RCC 7860 (cell line): ENCODE measurements at places on chromosomes 13 and 19.

DNA sequence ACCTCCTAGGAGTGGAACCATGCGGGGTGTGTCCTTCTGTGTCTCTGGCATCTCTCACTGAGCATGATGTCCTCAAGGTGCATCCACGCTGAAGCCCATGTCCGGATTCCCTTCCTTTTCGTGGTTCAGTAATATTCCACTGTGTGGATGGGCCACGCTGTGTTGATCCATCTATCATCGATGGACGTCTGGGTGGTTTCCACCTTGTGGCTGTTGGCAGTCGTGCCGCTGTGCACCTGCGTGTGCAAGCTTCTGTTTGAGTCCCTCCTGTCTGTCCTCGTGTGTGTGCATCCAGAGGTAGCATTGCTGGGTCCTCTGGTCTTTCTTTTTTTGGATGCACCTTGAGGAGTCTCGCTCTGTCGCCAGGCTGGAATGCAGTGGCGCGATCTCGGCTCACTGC is 11.2 kb upstream of the GNA15 start:
- no peak for DNase-seq

DNA sequence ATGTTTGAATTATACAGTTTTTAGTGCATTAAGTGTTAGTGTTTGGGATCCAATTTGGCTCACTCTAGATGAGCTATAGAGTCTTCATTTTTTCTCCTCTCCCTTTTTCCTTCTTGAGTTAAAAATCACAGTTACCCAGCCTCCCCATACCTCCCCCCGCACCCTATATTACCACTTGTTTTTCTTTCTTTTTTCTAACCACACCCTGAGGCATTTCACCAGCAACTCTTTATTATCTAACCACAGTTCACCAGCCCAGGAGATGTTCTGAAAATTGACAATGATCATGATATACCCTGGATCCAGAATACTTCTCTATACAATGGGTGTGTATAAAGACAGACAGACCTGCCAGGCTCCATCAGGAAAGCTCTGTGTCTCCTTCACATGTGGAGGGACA is 86.5 kb upstream of the UBL3 start:
- DNase-seq: no peak

- DNase-seq: no peak
Measured at GRCh38 chr13:44629465-44630183, 53.5 kb upstream of the TSC22D1 start.

GRCh38 chr19:50300051-50300450 is 29.1 kb downstream of the KCNC3 start:
- no peak for DNase-seq

- no peak for DNase-seq
Measured at GRCh38 chr13:44432650-44433049, 59.0 kb downstream of the SERP2 start.
